IMR-90 (cell line): ENCODE measurements at places on chromosomes 3 and 15. TPM values are rescaled to one million over a fixed set of nuclear protein-coding genes. Genes with fewer than 3 reads are reported as not detected.

DNA sequence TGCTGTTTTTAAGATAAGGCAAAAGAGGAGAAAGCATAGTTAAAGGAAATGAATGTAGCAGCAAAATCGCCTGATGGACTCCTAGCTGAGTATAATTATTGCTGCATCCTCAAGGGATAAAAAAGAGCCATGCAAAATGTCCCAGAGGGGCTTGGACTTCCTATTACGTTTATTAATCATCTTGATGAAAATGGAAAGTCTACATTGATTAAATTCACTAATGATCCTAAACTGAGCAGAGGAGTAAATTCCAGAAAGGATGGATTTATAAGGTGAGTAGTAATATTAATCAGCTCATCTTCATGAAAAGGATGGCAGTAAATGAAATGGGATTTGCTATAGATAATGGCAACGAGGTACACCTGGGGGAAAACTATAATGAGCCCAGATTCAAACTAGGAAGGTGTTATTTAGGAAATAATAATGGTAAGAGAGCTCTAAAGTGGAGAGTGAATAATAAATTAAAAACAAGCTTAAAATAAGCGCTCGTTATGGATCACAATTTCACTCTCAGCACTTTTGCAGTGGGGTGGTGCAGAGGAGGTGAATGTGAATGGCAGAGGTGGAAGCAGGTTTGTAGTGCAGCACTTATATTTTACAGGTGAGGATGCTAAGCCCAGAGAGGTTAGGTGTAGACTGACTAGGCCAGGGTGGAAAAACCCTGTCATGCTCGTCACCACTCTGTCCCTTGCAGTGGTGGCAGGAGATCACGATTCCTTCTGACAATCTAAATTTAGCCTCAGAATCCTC, 22.3 kb downstream of the IL5RA start:
- no peaks in the 10 kb centered on the region for H3K36me3 ChIP-seq
- H3K27me3 ChIP-seq = no peaks in the 10 kb centered on the region
- H3K4me3 ChIP-seq = no peak overlapping the region
- no peaks in the 10 kb centered on the region for H3K4me1 ChIP-seq
- no peak for DNase-seq
- no peak overlapping the region for H3K27ac ChIP-seq

- no peak for DNase-seq
- no peak overlapping the region for H3K27ac ChIP-seq
- H3K4me3 ChIP-seq = no peak overlapping the region
These were observed 14.7 kb upstream of the HDC start for GRCh38 chr15:50280271-50280670.

GRCh38 chr3:3927965-3928364, 128.7 kb downstream of the LRRN1 start:
- no peak for DNase-seq
- no peaks in the 10 kb centered on the region for H3K36me3 ChIP-seq
- H3K27me3 ChIP-seq = no peaks in the 10 kb centered on the region
- H3K4me1 ChIP-seq = no peaks in the 10 kb centered on the region

DPPA2 gene
- total RNA-seq = not detected in 2 replicates

CCDC54 gene
- total RNA-seq = not detected in 2 replicates

GRCh38 chr3:41424543-41425300, 225.4 kb downstream of the CTNNB1 start:
- no peaks in the 10 kb centered on the region for H3K36me3 ChIP-seq
- no peaks in the 10 kb centered on the region for H3K4me1 ChIP-seq
- no peaks in the 10 kb centered on the region for H3K27me3 ChIP-seq
- no peak for DNase-seq

NEO1 gene
- 16.3 and 18.3 TPM in 2 replicates for total RNA-seq

DNA sequence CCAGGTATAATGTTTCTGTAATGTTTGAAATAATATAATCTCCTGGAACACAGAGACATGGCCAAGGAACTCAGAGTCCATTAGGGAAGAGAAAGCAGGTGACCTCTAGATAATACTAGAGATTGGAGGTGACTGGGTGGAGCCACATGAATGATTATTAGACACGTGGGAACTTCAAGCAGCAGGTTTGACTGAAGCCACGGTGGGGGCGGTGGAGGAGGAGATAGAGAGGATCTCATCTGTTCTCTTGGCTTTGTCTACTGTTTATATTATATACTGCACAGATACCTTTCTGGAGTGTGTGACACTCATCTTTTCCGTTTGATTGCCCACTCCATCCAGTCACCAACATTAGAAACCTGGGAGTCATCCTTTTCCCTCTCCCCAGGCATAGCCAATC, 33.7 kb downstream of the KIF7 start:
- no peak for DNase-seq
- peaks cover 37% of the 10 kb centered on the region for H3K36me3 ChIP-seq
- H3K4me1 ChIP-seq = no peaks in the 10 kb centered on the region
- no peak overlapping the region for H3K27ac ChIP-seq
- no peaks in the 10 kb centered on the region for H3K27me3 ChIP-seq

DNA sequence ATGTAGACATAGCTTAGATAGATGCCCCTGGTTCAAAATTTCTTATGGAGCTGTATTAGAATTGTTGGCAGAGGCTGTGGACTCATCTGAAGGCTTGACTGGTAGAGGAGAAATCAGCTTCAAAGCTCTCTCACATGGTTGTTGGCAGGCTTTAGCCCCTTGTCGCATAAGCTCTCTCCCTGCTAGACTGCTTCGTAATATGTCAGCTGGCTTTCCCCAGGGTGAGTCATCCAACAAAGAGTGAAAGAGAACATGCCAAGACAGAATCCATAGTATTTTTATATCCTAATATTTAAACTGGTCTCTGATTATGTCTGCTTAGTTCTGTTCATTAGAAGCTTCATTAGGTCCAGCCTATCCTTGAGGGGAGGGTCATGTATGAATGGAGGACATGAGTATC, 427.4 kb upstream of the NAALADL2 start:
- peak; percentile 52 for DNase-seq
- H3K4me3 ChIP-seq = no peak overlapping the region
- H3K27ac ChIP-seq = no peak overlapping the region

- peaks cover 32% of the 10 kb centered on the region for H3K36me3 ChIP-seq
- peak overlapping the region; percentile 65 for H3K4me3 ChIP-seq
- H3K4me1 ChIP-seq = peaks cover 13% of the 10 kb centered on the region
- peak overlapping the region; percentile 29 for H3K27ac ChIP-seq
These were observed 542 bp downstream of the ACAA1 start for GRCh38 chr3:38136393-38136776.

COL6A5 gene
- total RNA-seq = not detected in 2 replicates

- H3K36me3 ChIP-seq = no peaks in the 10 kb centered on the region
- no peaks in the 10 kb centered on the region for H3K4me1 ChIP-seq
- no peak for DNase-seq
- H3K27ac ChIP-seq = no peak overlapping the region
- H3K4me3 ChIP-seq = no peak overlapping the region
These were observed 3.5 kb upstream of the SLC28A1 start for GRCh38 chr15:84880822-84881519.

DNA sequence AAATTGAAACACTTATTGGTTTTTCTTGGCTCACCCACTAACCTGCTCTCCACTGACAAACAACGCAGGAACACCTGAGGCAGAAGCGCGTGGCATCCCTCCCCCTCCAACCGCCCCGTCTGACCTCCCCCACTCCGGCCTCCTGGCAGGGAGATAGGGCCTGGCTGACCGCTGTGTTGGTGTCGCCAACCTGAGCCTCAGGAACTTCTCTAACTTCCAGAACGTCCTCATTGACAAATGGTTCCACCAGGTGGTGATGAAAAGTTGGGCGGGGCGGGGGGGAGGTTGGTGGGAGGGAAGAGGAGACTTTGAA, 22.8 kb downstream of the IL17RD start:
- H3K4me1 ChIP-seq = no peaks in the 10 kb centered on the region; the same call in 1 of the 2 replicates
- peaks cover 8% of the 10 kb centered on the region for H3K27me3 ChIP-seq

DNA sequence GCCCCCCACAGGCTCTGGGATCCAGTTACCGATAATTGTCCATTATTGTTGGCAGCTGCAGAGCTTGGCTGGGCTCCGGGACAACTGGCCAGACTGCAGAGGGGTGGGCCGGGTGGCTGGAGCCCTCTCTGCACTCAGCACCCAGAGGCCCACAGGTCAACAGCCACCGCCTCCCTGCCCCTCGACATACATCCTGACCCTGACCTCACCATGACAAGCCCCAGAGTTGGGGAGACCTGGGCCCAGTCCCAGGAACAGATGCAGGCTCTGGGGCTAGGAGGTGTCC, 22.4 kb downstream of the PTH1R start:
- H3K36me3 ChIP-seq = no peaks in the 10 kb centered on the region
- no peak overlapping the region for H3K4me3 ChIP-seq
- no peaks in the 10 kb centered on the region for H3K4me1 ChIP-seq
- DNase-seq = no peak
- H3K27me3 ChIP-seq = peaks cover 11% of the 10 kb centered on the region

TMEM62 gene
- total RNA-seq = 5.6 and 8.6 TPM in 2 replicates

PYGO1 gene
- 6.6 and 10.0 TPM in 2 replicates for total RNA-seq

GRCh38 chr3:124201786-124202185, 209.9 kb upstream of the ROPN1 start:
- no peak for DNase-seq
- no peak overlapping the region for H3K27ac ChIP-seq
- H3K27me3 ChIP-seq = peaks cover 10% of the 10 kb centered on the region

DNA sequence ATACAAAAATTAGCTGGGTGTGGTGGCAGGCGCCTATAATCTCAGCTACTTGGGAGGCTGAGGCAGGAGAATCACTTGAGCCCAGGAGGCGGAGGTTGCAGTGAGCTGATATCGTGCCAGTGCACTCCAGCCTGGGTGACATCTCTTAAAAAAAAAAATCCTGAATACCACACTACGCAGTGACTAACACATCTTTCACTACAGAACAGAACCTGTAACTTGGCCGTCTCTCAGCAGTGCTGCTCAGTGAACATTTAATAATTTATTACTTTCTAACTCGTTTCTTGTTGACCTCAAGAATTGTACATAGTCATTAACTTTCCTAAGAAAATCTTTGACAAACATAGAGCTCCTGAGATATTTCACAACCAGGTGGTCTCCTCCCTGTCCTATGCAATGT, 3.8 kb downstream of the GREM1 start:
- no peaks in the 10 kb centered on the region for H3K27me3 ChIP-seq
- no peak overlapping the region for H3K4me3 ChIP-seq
- peaks cover 41% of the 10 kb centered on the region for H3K36me3 ChIP-seq
- peak overlapping the region; percentile 61; the same call in 1 of the 2 replicates for H3K27ac ChIP-seq

DNA sequence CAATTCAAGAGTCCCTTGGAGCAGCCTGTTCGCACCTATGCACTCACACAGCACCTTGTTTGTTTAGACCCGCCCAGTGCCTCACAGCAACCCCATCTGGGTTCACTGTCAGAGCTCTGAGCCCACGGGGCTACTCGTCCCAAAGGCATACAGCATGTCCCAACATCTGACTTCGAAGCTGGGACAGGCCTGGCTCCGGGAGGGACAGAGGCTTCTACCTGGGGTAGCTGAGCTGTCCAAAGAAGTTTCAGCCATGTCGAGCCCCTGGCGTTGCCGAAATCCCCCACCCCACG, 28.6 kb upstream of the CYP11A1 start:
- peaks cover 46% of the 10 kb centered on the region for H3K4me1 ChIP-seq
- H3K4me3 ChIP-seq = no peak overlapping the region
- no peak overlapping the region; the same call in 1 of the 2 replicates for H3K27ac ChIP-seq
- no peaks in the 10 kb centered on the region for H3K27me3 ChIP-seq

ATP13A4 gene
- under 0.01 TPM in 1 of 2 replicates, not detected in the other for total RNA-seq

GRCh38 chr15:70219256-70219895, 121.7 kb upstream of the TLE3 start:
- no peak overlapping the region for H3K4me3 ChIP-seq
- H3K27ac ChIP-seq = no peak overlapping the region
- H3K36me3 ChIP-seq = no peaks in the 10 kb centered on the region
- no peaks in the 10 kb centered on the region for H3K4me1 ChIP-seq
- peaks cover 52% of the 10 kb centered on the region for H3K27me3 ChIP-seq

PDZRN3 gene
- 17.0 and 17.8 TPM in 2 replicates for total RNA-seq

- no peaks in the 10 kb centered on the region for H3K27me3 ChIP-seq
- H3K36me3 ChIP-seq = no peaks in the 10 kb centered on the region
- DNase-seq = no peak
- no peak overlapping the region for H3K27ac ChIP-seq
These were observed 2.4 kb downstream of the ANPEP start for GRCh38 chr15:89812011-89812846.

- no peaks in the 10 kb centered on the region for H3K27me3 ChIP-seq
- H3K4me3 ChIP-seq = no peak overlapping the region
- no peaks in the 10 kb centered on the region for H3K36me3 ChIP-seq
- no peak overlapping the region for H3K27ac ChIP-seq
- DNase-seq = no peak
These were observed 151.4 kb downstream of the PDZRN3 start for GRCh38 chr3:73473181-73473897.

PGBD4 gene
- 1.3 and 1.9 TPM in 2 replicates for total RNA-seq

RETNLB gene
- total RNA-seq = not detected in 2 replicates

CCRL2 gene
- total RNA-seq = 0.28 and 0.36 TPM in 2 replicates

NRROS gene
- total RNA-seq = under 0.01 TPM in 1 of 2 replicates, not detected in the other

DNA sequence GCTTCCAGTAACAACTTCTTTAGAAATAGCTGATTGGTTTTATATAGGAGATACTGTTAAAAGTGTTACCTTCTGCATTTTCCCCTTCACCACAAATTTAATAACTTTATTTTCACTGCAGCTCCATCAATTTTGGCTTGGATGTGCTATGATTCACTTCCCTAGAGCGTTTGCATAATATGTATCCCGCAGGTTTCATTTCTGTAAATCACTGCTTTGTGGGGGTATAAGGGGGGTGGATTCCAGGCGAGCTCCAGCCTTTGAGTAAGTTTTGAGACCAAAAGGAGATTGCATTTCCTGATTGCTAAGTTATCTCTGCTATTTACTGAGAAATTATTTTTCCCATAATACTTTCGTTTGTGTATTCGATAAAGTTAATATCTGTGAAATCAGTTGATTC, 232.6 kb downstream of the TBL1XR1 start:
- no peaks in the 10 kb centered on the region for H3K36me3 ChIP-seq
- peaks cover 1% of the 10 kb centered on the region; the same call in 1 of the 2 replicates for H3K27me3 ChIP-seq
- H3K4me1 ChIP-seq = peaks cover 5% of the 10 kb centered on the region; the same call in 1 of the 2 replicates
- H3K4me3 ChIP-seq = no peak overlapping the region
- H3K27ac ChIP-seq = no peak overlapping the region

GRCh38 chr3:94374439-94375161, 311.7 kb downstream of the NSUN3 start:
- no peak overlapping the region for H3K4me3 ChIP-seq
- no peaks in the 10 kb centered on the region for H3K36me3 ChIP-seq
- DNase-seq = no peak

AADACL2 gene
- not detected in 2 replicates for total RNA-seq

- H3K27me3 ChIP-seq = no peaks in the 10 kb centered on the region
- H3K36me3 ChIP-seq = peaks cover 2% of the 10 kb centered on the region; the same call in 1 of the 2 replicates
- no peak for DNase-seq
- peaks cover 35% of the 10 kb centered on the region for H3K4me1 ChIP-seq
- H3K4me3 ChIP-seq = no peak overlapping the region
These were observed 4.8 kb downstream of the CSK start for GRCh38 chr15:74786551-74787165.

GRCh38 chr3:30203301-30203700, 403.1 kb upstream of the TGFBR2 start:
- no peaks in the 10 kb centered on the region for H3K27me3 ChIP-seq
- no peak overlapping the region for H3K4me3 ChIP-seq
- DNase-seq = peak; percentile 76
- H3K27ac ChIP-seq = no peak overlapping the region

- H3K27me3 ChIP-seq = no peaks in the 10 kb centered on the region
- H3K36me3 ChIP-seq = no peaks in the 10 kb centered on the region
- H3K27ac ChIP-seq = peak overlapping the region; percentile 83
- H3K4me3 ChIP-seq = no peak overlapping the region
These were observed 23.9 kb upstream of the TM4SF1 start for GRCh38 chr3:149401212-149401925.

GNAT1 gene
- not detected in 2 replicates for total RNA-seq

- no peak overlapping the region for H3K27ac ChIP-seq
- H3K36me3 ChIP-seq = no peaks in the 10 kb centered on the region
- no peak overlapping the region for H3K4me3 ChIP-seq
- peaks cover 49% of the 10 kb centered on the region for H3K27me3 ChIP-seq
These were observed 62.3 kb upstream of the IGF1R start for GRCh38 chr15:98586066-98586465.

KLHL6 gene
- total RNA-seq = not detected in 2 replicates

- no peaks in the 10 kb centered on the region for H3K27me3 ChIP-seq
- no peak overlapping the region for H3K27ac ChIP-seq
- peaks cover 3% of the 10 kb centered on the region for H3K4me1 ChIP-seq
- 0 out of 2 replicates have a peak, but pooled peaks cover 1% of the 10 kb centered on the region for H3K36me3 ChIP-seq
These were observed 50.3 kb downstream of the EMC4 start for GRCh38 chr15:34275154-34275553.
